ENCODE measurements at places on chromosomes 1 and 21.

- DNase-seq, result no peak
Measured at GRCh38 chr1:225853441-225853840, 28.7 kb downstream of the TMEM63A start.

DNA sequence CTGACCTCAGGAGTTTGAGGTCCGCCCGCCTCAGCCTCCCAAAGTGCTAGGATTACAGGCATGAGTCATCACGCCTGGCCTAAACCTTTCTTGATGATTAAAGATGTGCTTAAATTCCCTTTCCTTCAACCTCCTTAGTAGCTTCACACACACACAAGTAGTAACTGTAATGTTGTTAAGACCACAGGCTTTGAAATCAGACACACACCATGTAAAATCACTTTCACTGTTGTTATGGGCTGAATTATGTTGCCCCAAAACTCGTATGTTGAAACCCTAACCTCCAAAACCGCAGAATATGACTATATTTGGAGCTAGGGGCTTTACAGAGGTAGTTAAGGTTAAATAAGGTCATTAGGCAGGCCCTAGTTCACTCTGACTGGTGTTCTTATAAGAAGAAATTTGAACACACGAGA lies 180.2 kb downstream of the NR5A2 start:
- DNase-seq, result no peak

GRCh38 chr1:172640111-172640510 lies 18.8 kb upstream of the FASLG start:
- DNase-seq, result no peak

- no peak for DNase-seq
Measured at GRCh38 chr21:34878501-34878900, 170.6 kb downstream of the RUNX1 start.

DNA sequence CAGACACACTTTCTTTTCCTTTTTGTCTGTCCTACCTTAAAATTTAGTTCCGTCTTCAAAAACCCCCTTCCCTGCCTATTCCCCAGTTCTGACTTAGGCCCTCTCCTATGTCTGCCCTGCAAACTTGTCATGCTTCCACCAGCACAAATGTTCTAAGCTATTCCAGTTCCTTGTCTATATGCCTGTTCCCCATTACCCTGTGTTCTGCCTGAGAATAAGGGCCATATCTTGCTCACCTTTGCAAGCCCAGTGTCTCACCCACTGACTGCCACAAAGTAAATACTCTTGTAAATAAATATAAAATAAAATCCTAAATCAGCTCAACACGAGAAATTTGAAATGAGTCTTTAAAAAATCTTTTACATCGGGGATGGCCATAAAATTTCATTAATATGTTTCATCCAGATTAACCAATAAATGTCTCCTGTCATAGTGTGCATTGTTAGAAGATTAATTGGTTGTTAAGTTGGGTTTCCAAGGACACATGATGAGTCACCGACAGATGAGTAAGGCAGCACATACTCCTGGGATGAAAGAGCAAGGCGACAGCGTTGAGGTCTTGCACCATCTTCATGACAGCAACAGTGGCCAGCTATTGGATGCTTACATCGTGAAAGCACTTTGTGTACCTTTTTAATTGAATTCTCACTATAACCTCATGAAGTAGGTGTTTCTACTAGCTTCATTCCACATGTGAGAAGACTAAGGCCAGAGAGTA lies 92.6 kb upstream of the NGF start:
- DNase-seq, result peak; percentile 93

Measured in AG08395 (cell line).